Foreskin keratinocyte (primary cell): ENCODE measurements at places on chromosomes 11 and 22. TPM values are rescaled to one million over a fixed set of nuclear protein-coding genes. Genes with fewer than 3 reads are reported as not detected.
A peak's percentile ranks its signal among the peaks of the same experiment; 100 is the strongest.

The DDX17 gene
- 43.7 and 51.8 TPM in 2 replicates for polyA plus RNA-seq

- DNase-seq = no peak
Observed at GRCh38 chr22:34696557-34696956, 369.4 kb upstream of the ISX start.

DNA sequence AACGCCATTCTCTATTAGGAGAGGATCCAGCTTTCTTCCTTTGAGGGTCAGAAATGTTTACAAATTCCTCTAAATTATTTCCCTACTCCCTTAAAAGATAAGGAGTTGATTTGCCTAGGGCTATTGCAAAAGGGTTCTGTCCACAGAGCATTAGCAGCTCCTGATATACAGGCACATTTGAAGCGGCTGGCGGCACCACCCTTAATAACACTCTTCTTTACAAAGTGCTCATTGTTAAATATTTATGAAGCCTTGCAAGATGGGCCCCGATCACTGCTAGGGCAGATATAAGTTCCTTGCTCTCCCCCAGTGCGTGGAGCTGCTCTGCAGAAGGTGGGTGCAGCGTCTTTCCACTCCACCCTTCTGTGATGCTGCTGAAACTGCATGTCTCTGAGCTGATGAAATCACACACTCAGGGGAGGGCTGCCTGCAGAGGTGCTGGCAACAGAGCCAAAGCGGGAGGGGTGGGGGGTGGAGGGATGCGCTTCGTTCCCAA, 116.7 kb upstream of the NTM start:
- no peak for DNase-seq

DNA sequence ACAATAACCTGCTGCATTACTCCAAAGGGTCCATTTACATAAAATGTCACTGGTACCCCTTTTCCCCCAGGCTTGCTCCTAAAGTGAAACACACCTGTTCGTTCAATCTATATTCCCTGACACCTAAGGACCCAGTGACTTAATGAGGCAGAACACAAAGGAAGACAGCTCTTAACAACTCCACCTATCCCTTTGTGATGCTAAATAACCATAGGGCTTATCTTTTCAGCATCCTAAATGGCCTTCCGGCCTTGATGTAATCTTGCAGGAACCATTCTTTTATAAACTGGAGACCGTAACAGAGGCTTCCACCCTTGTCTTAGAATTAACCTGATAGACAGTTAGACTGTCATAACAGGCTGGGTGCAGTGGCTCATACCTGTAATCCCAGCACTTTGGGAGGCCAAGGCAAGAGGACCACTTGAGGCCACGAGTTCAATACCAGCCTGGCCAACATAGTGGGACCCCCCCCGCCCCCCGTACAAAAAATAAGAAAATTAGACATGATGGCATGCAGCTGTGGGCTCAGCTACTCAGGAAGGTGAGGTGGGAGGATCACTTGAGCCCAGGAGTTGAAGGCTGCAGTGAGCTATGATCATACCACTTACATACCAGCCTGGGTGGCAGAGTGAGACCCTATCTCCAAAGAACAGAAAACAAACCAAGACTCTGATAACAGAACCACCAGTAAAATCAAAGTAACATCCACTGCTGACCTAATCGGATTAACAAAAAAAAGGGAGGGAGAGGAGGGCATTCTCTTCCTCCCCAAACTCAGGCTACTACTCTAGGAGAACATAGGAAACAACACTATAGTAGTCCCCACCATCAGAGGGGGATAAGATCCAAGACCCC, 5.1 kb downstream of the CHEK2 start:
- no peak for DNase-seq

GRCh38 chr11:119774172-119774763, 45.3 kb upstream of the NECTIN1 start:
- peak; percentile 11 for DNase-seq

GRCh38 chr22:44305888-44306287, 6.9 kb downstream of the SHISAL1 start:
- no peak for DNase-seq

The NRIP3 gene
- polyA plus RNA-seq = 1.2 TPM in 2 replicates

The SPA17 gene
- polyA plus RNA-seq = 24.0 and 26.0 TPM in 2 replicates

DNA sequence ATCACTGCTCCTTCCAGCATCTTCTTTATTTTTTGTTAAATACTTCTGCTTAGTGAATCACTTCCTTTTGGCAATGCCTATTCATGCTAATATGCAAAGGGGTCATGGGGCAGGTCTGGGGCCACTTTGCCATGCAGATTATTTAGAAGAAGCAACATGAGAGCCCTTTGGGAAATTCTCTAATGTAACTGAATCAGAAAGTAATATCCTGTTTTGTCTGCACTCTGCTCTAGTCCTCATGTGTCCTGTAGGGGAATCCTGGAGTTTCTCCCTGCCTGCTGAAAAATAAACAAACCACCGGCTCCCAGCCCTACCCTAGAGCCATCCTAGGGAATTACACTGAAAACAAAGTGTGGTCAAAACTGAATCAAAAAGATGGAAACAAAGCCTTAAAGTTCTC, 176.5 kb upstream of the POU2AF2 start:
- DNase-seq = peak; percentile 22

The SLC37A2 gene
- 7.9 and 9.7 TPM in 2 replicates for polyA plus RNA-seq

DNA sequence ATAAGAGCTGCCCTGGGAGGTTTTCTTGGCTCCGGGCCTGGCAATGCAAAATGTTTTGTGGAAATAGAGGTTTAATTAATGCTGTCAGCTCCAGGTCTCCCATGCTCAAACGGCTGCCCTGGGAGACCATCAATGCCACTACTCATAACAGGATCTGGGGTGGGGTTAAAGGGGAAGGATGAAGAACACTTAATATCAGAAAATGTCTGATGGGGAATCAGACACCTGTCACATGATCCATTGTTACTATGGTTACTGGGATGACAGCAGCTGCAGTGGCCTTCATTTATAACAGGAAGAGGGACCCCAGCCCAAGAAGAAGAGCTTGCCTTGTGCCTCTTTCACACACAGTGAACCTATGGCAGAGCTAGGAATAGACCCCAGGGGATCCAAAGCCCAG, 2.2 kb upstream of the SYT13 start:
- no peak for DNase-seq

GRCh38 chr22:46969961-46970360, 207.5 kb downstream of the TBC1D22A start:
- DNase-seq = no peak

DNA sequence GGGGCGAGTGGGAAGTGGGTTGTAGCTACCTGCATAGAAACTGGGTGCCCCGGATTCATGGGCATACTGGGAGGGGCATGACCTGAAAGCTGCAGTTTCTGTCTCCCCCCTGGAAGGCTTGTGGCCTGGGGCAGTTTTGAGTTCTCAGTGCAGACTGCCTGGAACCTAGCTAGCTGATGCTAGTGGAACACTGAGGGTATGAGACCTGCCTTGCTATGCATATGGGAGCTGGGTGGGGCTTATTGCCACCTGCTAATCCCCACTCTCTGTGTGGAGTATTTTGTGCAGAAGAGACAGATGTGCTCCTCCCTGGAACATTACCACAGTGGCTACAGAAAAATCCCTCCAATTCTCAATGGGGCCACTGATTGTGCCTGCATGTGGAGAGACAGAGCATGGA, 11.7 kb upstream of the OR56B4 start:
- DNase-seq = no peak

DNA sequence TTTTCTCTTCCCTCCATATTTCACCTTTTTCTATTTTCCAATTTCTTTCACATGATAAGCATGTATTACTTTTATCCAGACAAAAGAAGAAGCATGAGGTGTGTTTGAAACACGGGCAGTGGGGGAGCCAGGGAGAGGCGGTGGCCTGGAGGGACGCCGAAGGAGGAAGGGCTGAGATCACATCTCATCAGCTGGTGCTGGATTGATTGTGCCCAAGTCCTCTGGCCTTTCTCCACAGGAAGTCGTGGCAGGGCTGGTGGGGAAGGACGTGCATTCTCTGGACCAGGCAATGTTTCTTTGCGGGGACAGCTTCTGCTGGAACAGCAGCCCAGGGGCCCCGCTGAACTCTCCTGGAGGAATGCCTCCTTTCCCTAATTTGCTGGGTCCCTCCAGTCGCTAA, 82.9 kb downstream of the MIAT start:
- DNase-seq = no peak

The POU2AF1 gene
- polyA plus RNA-seq = not detected in 2 replicates

GRCh38 chr11:1739576-1739975, 10.8 kb downstream of the IFITM10 start:
- DNase-seq = no peak

The ABTB2 gene
- 0.49 and 0.56 TPM in 2 replicates for polyA plus RNA-seq

The IGLL1 gene
- polyA plus RNA-seq = not detected in 2 replicates

The C22orf31 gene
- polyA plus RNA-seq = not detected in 2 replicates

GRCh38 chr22:37768273-37768672, 39.5 kb upstream of the GCAT start:
- no peak for DNase-seq

DNA sequence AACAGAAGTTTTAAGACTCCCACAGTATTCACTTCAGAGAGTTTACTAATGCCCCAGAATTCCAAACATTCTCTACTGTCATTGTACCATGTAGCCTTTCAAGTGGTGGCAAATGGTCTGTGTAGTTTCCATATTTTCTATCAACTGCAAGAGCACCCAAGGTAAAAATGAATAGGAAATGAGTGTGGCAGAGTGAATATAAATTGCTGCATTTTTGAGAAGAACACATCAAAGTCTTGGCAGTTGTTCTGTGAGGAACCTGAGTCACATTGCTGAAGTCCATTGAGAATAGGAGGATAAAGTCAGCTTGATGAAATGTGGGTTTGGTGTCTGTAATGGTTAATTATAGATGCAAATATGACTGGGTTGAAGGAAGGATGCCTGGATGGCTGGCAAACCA, 193.6 kb downstream of the AASDHPPT start:
- DNase-seq = peak; percentile 18

- no peak for DNase-seq
Observed at GRCh38 chr11:66979336-66979980, 4.4 kb downstream of the C11orf86 start.

GRCh38 chr11:66479394-66480116, 679 bp upstream of the DPP3 start:
- peak; percentile 83 for DNase-seq

DNA sequence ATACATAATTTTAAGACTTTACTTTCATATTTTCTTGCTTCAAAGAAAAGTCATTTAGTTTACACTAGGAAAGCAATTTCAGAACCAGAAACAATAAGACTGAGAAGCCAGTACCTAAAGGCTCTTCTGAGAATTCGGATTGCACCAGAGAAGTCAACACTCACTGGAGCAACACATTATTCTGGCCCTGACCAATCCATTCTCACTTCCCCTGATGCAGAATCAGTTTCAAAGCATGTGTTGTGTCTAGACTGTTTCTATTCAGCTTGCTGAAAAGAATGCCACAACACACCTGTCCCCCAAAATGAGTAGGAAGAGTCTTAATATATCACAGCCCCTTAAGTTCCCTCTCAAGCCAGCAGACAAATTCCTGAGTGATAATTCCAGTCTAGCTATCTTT, 1074.3 kb upstream of the TENM4 start:
- DNase-seq = no peak

The CTSF gene
- 5.5 and 6.5 TPM in 2 replicates for polyA plus RNA-seq

DNA sequence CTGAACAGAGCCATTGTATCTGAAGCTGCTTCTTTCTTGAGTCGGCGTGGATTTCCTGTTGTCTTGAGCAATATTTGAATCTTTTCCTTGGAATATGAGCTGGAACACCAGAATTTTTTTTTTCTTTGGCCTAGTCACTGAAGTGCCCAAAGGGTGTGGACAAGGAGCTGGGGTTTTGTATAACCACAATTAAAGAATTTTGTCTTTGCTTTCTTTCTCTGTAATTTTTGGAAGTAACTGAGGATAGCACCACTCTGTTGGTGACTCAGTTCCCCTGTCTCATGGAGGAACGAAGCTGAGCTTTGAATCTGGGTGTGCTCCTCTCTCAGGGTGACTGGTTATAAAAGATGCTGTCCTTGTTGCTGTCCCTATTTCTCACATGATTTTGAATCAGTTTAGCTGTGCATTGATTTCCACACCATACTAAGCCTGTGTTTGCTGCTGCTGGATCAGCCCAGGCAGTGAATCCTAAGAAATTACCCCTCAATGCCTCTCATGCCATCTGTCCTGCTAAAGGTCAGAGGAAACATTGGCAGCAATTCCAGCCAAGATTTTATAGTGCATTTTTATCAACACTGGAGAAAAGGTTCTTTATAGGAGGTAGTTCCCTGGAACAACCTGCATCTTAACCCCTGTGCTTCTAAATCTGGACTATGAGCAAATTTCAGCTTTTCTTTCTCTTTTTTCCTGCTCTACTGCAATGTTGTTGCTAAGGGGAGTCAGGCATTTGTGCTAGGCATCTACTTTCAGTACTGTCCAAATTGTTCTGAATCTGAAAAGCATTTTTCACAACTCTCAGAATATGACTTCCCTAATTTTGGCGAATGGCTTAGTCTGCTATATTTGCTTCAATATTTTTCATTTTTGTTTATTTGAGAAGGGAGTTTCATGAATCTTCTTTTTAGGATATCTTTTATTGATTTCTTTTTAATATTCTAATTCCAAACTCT, 540.8 kb downstream of the SOX6 start:
- no peak for DNase-seq

GRCh38 chr11:61745781-61746441, 6.5 kb upstream of the MYRF start:
- no peak for DNase-seq

DNA sequence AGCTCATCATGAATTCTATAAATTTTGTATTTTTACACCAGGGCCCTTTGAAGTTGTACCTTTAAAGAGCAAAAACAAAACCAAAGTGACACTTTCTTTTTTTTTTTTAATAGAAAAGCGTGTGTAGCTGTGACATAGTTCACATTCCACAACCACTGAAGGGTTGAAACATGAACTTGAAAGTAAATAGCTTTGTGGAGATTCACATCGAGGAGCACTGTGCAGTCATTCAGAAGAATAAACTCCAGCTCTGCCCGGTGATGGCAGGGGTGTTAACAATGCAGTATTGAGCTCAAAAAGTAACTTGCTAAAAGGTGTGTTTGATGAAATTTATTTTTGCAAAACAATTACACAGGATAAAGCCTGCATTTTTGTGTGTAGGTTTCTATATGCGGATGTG, 1166.2 kb downstream of the TBC1D22A start:
- no peak for DNase-seq

The RASD2 gene
- polyA plus RNA-seq = 0.06 and 0.10 TPM in 2 replicates

The ART5 gene
- 0.07 and 0.15 TPM in 2 replicates for polyA plus RNA-seq

DNA sequence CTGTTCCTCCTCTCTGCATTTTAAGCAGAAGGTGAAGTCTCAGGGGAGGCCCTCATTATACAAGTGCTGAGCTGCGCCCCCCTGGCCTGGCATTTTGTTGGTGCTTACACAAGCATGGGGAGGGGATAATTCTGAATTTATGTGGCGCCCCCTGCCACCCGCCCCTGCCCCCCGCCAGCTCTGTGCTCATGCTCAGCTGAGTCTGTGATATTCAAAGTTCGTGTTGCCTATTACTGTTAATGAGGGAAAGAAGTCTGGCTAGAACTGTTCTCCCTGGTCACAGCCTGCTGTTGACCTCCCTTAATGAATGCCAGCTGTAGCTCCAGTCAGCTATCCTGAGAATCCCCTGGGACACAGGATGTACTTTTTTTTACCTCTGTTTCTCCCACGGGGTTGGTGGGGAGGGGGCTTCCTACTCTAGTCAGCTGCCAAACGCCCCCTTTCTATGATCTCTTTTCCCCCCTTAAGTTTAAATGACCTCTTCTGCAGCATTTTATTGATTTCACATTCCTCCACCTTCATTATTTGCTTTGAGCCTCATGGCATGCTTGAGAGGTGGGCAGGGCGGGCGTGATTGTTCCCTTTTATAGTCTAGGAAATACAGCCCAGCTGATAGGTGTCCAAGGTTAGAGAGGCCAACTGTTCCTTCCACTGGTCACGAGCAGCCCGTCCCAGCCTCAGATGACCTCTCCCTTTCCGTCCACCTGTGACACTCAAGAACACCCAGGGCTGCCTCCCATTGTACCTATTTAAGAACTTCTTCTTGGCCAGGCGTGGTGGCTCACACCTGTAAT, 12.2 kb downstream of the USP2 start:
- no peak for DNase-seq

The CHEK2 gene
- polyA plus RNA-seq = 20.4 and 25.2 TPM in 2 replicates
